ENCODE measurements at places on chromosomes 13 and 19.

DNA sequence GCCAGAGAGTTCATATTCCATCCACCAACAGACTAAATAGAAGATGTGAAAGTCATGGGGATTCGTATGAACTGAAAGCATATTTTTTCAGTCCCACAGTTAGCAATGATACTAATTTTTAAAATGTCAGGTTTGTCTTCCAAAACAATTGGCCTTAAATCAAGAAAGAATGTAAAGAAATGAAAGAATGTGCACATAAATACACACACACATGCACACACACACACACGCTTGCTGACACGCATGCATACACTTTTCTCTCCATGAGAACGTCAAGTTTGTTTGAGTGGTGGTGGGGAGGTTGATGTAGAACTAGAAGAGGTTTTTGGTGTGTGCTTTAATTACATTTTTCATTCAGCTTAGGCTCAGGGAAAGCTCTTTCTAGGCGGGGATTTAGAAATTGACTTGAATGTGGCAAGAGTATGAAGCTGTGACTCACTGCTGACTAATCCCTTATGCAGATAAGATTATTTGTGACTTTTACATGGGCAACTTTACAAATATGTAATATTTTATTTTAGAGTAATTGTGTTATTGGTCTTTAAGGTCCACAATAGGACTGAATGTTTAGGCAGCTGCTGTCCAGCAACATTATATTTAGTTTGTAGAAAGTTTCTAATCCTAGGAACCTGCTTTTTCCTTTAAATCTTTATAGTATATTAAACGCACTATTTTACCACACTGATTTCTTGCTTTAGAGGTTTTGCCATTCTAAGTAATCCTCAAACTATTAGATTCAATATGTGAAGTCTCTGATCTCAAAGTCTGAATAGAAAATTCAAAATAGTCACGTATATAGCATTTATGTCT is 18.8 kb downstream of the FLT1 start:
- DNase-seq, result peak; percentile 77

GRCh38 chr13:98542568-98543377 is 34.1 kb downstream of the STK24 start:
- no peak for DNase-seq

DNA sequence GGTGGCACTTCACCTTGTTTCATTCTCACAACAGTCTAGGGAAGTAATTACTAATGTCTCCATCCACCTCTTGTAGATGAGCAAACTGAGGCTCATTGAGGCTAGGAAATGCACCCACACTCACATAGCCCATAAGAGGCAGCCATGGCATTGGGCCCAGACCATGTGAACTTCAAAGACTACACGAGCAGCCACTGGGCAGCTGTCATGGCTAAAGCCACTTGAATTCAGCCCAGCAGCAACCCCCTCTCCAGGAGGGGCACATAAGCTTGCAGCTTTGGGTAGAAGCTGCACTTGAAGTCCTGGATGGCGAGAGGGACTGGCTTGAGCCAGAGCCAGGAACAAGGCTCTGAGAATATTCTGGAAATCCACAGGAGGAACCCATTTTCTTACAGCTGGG is 13.4 kb downstream of the ALOX5AP start:
- DNase-seq, result no peak

- no peak for DNase-seq
These were observed 4.1 kb downstream of the PRAM1 start for GRCh38 chr19:8498295-8498694.

DNA sequence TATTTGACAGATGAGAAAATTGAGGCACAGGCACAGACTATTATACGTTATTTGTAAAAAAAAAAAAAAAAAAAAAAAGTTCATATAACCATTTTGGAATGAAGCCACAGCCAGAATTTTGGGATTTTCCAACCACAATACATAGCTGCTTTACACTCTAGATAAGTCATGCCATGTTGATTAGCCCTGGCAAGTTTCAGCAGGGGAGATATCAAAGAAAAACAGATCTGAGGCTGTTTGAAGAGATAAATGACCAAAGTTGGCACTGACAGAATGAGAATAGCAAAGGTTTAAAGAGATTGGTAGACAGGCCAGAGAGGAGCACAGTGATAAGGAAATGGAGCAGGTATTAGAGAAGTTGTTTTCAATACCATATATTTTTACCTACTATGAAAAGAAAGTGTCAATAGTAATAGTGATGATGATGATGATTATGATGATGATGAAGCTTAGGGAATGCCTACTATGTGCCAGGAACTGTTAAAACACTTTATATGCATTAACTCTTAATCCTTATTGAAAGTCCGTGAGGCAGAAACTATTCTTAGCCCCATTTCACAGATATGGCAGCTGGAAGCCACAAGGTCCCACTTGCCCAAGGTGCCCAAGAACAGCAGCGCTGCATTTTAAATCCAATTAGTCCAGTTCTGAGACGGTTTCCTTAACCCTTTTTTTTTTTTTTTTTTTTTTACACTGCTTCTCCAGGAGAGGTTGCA is 105.5 kb downstream of the MBNL2 start:
- no peak for DNase-seq

GRCh38 chr13:24187185-24187584 is 26.7 kb downstream of the SPATA13 start:
- no peak for DNase-seq

DNA sequence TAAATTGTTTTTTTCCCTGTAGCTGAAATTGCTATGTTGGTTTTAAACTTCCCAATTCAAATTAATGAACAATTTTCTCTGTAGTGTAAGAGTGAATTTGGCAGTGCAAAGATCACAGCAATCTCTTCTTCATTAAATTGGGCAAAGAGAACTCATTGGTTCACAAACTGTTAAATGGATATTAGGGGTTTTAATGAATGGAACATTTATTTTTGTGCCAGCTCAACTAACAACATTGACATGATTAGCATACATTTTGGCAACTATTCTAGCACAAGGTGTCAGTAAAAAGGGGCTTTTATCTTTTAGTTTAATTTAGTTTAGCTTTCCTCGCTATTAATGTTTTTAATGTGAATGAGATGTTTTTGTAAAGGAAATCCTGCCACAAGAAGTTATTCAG is 7.1 kb downstream of the PCDH20 start:
- DNase-seq, result no peak

DNA sequence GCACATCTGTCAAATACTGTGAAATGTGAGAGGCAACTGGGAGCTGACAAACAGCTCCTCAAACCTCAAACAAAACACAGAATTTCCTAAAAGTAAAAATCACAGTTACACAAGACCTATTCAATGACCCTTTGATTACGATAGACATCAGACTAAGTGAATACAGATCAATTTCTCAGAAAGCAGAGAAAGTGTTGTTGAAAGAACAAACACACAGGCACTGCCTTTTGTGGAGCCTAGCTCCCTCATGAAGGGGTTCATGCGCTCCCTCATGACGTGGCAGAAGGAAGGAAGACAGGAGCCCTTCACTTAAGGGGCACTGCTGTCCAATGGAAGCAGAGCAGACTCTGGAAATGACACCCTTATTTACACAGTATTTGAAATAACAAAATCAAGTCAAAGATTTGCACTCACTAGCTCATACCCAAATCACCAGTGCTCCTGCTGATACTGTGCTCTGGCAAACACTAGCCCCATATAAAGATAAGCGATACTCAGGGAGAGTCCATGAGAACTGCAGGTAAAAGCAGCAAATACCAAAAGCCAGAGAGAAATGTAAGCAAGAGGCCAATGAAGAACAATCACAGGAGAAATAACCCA is 144.9 kb downstream of the KLF12 start:
- DNase-seq, result no peak

DNA sequence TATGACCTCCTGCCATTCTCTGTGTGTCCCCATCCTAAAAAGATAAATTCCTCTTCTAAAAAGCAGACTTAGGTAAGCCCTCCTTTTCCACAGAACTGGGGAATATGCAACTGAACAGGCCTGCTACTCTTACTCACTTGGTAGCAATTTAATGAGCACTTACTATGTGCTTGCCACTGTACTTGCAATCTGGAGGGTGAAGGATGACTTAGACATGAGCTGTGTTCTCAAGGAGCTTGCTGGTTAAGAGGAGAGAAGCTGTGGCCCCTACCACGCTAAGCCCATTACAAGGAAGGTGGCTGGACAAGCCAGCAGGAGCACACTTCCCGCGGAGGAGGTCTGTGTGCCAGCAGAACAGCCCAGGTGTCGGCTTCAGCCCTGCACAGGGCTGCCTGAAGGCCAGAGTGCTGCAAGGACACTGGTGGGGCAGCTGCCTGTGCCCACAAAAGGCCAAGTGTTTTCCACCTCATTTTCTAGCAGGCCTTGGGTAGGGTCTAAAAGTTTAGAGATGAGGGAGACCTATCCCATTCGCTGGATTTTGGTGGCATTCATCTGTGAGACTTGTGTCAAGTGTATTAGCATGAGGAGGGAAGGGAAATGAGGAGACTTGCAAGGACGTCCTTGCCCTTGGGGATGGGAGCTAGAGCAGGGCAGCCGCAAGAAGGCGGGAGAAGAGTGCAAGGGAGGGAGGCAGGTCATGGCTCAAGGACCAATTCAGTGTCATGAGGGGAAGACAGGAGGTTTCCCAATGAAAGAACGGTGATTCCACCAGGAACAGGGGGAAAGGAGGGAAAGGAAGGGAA is 52.0 kb downstream of the COL4A1 start:
- DNase-seq, result no peak

DNA sequence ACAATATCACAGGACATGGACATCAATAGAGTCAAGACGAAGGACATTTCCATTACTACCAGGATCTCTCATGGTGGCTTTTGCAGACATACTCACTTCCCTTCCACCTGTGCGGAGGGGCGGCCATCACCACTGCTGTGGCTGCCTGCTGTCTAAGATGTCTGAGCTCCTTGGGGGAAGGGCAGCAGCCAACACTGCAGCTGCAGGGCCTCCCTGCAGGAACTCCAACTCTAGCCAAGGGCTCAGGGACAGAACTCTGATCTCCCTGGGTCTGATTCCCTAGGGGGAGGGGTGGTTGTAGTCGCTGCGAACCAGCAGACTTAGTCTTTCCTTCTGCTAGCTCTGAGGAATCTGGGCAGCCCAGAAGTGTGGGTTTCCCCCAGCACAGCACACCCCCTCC is 78.9 kb upstream of the ANKRD10 start:
- no peak for DNase-seq

DNA sequence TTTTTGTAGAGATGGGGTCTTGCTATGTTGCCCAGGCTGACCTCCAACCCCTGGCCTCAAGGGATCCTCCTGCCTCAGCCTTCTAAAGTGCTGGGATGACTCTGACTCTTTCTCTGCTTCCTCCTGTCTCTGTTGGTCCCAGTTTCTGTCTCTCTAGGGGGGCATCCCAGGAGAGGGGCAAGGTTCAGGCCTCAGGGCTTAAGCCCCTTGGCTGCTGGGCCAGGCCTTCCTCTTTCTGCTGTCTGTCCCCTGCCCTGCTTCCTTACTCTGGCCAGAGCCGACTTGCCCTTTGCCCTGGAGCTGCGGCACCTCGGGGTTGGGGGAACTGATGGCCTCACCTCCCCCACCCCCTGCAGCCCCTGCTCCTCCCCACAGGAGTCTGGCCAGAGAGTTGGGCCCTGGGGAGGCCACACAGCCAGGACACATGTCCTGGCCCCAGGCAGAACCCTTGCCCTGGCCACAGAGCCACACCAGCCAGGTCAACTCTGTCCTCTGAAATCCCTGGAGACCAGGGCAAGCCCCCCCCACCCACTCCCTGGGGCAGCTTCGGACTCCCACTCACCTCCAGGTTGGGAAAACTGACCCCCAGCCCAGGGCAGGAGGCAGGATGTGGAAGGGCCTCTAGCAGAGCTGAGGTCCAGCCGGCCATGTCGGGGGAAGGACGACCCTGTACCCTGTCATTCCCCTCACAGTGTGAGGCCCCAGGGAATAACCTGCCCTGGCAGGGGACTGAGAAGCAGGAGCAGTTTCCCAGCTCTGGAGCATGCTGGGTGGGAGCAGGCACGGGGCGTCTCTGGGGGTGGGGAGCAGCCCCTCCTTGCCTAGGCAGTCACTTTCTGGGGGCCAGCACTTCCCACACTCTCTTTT is 23.7 kb downstream of the CEBPA start:
- DNase-seq, result no peak

DNA sequence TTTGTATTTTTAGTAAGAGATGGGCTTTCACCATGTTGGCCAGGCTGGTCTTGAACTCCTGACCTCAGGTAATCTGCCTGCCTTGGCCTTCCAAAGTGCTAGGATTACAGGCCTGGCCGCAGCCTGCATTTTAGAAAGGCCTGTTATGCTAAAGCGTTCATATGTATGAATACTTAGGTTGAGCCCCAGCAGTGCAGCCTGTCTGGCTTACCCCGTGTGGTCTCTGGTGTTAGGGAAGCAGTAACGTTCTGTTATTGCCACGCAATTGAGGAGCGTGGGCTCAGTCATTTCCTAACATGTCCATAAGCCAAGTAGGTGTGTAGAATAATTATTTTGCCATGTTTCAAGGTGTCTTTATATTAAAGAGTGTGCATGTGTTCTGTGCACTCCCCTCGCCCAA is 14.3 kb downstream of the HNRNPM start:
- DNase-seq, result no peak

All from AG04449 (cell line).